Hypothalamus (tissue), 51 donors: ENCODE measurements at places on chromosomes 16 and 17.

DNA sequence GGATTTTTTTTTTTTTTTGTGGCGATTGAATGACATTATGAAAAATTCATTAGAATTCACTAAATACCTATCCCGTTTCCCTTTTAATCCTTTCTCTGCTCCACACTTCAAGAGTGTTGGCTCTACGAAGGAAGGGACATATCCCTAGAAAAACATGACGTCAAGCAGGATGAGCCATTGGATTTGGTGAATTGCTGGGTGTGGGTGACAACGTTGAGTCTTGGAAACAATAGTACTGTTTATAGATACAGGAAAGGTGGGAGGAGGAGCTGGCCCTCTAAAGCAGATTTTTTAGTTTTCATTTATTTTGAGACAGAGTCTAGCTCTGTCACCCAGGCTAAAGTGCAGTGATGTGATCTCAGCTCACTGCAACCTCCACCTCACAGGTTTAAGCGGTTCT lies 167.6 kb upstream of the FAM20A start:
- no peak for DNase-seq

DNA sequence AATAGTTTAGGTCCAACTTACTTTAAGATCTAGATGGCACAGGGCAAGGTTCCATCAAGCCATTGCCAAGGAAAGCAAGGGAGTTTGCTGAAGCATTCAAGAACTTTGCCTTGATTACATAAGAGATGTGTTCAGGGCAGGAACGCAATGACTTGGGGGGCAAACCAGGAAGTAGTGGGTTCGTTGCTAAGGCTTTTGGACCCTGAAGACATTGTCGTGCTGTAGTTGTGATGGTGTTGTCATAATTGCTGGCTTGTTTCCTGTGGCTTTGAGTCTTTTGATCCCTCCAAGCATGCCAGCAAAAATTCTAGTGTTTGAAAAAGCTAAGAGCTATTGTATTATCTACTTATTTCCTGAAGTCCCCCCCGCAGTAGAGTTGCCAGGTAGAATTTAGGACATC lies 70.7 kb upstream of the HNF1B start:
- no peak for DNase-seq

DNA sequence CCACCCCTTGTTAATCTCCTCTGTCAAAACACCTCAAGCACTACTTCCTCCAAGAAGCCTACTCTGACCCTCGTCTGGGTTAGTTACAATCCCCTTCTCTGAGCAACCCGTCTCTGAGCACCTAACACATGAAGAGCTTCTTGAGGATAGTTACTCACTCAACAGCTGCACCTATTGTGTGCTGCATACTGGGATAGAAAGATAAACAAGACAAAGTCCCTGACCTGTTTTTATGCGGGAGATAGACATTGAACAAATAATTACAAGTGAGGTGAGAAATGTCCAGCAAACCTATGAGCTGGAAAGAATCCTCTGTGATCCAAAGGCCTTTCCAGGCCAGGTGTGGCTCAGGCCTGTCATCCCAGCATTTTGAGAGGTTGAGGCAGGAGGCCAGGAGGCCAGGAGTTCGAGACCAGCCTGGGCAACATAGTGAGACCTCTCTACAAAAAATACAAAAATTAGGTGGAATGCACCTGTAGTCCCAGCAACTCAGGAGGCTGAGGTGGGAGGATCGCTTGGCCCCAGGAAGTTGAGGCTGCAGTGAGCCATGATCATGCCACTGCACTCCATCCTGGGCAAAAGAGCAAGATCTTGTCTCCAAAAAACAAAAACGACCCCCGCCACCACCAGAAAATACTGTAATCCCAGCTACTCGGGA lies 5.5 kb upstream of the ZNF771 start:
- no peak for DNase-seq

- no peak for DNase-seq
Measured at GRCh38 chr16:53153130-53153529, 98.3 kb downstream of the CHD9 start.

DNA sequence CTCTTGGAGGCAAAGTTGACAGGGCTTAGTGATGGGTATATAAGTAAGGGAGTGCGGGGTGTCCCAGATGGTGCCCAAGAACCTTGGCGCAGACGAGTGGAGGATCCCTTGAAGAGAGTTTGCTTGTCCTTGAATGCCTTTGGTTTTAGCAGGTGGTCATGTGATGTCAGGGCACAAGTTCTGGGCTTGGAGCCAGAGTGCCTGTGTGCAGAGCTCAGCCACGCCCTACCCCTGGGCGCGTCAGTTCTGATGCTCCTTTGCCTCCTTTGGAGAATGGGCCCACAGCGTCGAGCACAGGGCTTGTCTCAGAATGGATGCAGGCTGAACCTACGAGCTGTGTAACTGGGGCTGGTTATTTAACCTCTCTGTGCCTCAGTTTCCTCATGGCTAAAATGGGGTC lies 412.2 kb upstream of the EEF2KMT start:
- no peak for DNase-seq

DNA sequence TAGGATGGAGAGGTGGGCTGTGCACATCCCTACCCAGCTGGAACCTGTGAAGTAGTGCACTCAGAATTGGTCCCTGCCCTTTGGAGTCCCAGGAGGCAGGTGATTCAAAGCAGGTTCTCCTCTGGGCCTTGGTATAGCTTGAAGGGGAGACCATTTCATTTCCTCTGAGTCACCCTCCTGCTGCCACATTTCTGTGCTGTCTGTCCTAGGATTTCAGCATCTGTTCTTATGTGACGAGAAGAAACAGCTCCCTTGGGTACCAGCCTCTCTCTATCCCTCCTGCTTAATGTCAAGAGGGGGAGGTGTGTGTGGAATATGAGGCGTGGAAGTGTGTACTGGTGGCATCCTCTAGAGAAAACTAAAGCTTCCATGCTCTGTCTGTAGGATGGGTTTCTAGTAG lies 5.0 kb upstream of the NFE2L1 start:
- no peak for DNase-seq

DNA sequence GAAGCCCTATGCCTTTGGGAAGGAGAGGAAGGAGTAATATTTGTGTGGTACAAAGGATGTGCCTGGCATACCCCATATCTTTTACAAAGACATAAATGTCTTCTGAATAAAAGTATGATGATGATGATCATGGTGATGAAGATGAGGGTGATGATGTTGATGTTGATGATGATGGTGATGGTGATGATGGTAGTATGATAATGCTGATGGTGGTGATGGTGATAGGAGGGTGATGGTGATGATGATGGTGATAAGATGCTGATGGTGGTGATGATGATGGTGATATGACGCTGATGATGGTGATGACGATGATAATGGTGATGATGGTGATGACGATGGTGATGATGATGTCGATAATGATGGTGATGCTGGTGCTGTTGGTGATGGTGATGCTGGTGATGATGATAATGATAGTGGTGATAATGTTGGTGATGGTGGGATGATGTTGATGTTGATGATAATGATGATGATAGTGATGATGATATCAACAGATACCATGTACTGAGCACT lies 684.2 kb downstream of the WWOX start:
- no peak for DNase-seq

- no peak for DNase-seq
Measured at GRCh38 chr16:57775661-57776469, 26.4 kb downstream of the KIFC3 start.

GRCh38 chr16:947255-947921 lies 23.4 kb downstream of the LMF1 start:
- DNase-seq = no peak

DNA sequence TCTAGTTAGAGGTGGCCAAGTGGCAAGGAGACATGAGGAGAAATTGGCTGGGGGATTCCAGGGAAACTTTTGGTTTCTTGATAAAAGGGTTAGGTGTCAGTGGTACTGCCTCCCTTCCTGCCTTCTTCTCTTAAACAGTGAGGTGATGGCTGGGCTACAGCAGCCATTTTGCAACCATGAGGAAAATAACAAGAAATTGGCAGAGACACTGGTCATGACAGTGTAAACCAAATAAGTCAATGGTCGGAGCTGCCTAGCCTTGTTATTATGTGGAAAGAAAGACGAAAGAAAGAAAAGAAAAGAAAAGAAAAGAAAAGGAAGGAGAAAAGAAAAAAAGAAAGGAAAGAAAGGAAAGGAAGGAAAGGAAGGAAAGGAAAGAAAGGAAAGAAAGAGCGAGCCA lies 63.9 kb downstream of the CPPED1 start:
- no peak for DNase-seq

DNA sequence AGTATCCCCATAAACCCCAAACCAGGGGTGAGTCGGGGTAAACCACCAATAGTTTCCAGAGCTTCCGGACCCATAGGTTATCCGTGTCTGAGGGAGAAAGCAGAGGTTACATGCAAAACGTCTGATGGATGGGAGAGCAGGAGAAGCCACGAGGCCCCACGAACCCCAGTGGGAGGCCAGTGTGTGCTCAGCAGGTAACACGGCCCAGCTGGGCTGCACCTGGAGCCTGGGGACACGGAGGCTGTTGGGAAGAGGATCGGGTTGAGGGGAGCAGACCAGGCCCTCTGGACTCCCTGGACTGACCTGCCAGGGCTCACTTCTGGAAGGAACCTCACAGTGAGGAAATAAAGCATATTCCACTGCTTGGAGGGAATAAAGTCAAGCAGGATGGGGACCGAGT lies 78.1 kb downstream of the SEC14L1 start:
- no peak for DNase-seq

DNA sequence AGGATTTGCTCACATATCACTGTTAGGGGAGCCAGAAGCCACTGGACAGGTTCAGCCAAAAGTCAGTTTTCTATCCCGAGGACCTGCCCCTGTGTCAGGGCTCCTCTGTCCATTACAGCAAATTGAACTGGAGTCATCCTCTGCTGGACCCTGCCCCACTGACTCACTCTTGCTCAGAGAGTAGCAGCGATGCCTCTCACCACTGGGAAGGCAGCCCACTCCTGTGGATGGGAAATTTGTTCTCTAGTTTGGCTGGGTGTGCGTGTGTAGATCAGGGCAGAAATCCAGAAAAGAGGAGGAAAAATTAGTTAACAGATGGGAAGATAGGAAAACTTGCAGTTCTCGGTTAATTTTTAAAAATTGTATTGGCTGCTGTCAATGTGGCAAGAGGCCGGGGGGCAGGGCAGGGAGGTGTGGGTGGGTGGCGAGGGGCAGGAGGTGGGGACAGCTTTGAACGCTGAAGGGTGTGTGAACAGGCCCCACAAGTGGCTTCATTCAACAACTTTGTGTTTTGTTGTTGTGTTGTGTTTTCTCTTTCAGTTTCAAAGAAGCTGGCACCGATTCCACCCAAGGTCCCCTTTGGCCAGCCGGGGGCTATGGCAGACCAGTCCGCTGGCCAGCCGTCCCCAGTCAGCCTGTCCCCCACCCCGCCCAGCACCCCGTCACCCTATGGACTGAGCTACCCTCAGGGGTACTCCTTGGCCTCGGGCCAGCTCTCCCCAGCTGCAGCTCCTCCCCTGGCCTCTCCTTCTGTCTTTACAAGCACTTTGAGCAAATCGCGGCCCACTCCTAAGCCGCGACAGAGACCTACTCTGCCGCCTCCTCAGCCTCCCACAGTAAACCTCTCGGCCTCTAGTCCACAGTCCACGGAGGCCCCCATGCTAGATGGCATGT lies 33.6 kb downstream of the ELAC2 start:
- DNase-seq = no peak

GRCh38 chr16:62208934-62209333 lies 172.7 kb upstream of the CDH8 start:
- DNase-seq = no peak

DNA sequence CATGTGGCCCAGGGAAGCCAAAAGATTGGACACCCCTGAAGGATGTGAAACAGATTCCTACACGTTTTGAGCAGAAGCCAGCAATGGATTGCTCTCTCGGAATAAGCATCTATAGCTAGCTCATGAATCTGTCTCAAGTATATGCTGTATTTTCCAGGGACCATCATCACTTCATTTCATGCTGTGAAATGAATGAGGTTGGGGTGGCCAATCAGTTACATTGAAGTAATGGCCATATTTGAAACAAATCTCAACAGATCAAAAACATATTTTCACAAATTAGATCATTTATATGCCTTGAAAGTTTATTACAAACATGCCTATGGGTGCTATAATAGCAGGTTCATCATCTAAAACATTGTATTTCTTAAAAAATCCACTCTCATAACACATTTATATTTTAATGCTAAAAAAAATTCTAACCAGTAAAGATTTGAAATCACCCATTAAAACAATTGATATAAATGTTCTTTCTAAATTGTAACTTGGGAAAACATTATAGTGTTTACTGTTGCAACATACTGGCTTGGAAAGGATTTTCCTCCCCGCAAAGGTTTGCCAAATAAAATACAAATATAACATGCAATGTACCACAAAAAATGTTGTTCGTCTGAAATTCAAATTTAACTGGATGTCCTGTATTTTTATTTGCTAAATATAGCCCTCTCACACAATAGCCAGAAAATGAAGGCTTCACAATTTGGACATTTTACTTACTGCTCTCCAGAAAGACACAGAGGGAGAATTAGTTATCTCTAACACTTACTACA lies 743.6 kb downstream of the KCNJ2 start:
- no peak for DNase-seq

- no peak for DNase-seq
Measured at GRCh38 chr16:46920402-46921068, 36.4 kb downstream of the GPT2 start.

- DNase-seq = no peak
Measured at GRCh38 chr17:64156670-64157069, 26.7 kb upstream of the ERN1 start.

GRCh38 chr17:80477647-80478478 lies 1.5 kb upstream of the NPTX1 start:
- no peak for DNase-seq

DNA sequence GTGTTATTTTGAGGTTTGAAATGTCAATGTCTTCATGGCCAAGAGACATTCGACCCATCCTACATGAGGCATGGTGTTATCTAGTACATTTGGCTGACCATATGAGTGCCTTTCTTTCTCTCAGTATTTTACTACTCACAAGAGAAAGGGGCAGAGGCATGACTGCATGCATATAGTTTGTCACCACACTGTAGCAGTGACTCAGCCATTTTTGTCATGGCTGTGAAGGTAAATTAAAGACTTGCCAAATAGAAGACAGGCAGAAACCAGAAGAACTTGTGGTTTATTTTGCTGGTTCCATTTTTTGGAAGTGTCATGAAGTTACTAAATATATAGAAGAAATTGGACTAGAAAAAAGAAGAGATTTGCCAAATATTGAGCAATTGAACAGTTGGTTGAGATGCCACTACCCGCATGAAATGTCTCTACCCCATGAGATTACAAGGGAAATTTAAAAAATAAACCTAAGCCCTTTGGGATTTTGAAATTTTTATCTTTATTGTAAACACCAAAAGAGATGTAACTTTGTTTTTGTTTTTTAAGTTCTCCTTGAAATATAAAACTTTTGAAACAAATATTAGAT lies 170.3 kb downstream of the CHD9 start:
- DNase-seq = no peak

- DNase-seq = no peak
Measured at GRCh38 chr16:29156511-29156910, 171.7 kb downstream of the LAT start.

DNA sequence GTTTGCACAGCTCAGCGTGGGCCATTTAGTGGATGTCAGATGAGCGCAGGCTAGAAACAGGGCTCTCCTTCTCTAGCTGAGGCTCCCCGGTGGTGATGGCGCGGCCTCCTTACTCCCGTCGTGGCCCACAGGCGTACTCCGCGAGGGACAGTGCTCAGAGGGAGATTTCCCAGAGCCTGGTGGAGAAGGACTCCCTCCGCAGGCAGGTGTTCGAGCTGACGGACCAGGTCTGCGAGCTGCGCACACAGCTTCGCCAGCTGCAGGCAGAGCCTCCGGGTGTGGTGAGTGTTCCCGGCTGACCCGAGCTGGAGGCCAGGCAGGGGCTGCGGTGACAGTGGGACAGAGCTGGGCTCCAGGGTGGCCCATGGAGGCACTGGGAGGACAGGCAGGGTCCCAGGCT lies 21.4 kb downstream of the CARD14 start:
- no peak for DNase-seq

GRCh38 chr17:63395075-63395805 lies 50.9 kb downstream of the CYB561 start:
- DNase-seq = no peak
